ENCODE measurements at places on chromosomes 7 and 10. TPM values are rescaled to one million over a fixed set of nuclear protein-coding genes. Genes with fewer than 3 reads are reported as not detected.

Gene CTAGE6
- not detected for polyA plus RNA-seq

- no peak for DNase-seq
These were observed 1065.6 kb downstream of the KCNMA1 start for GRCh38 chr10:76572021-76572420.

DNA sequence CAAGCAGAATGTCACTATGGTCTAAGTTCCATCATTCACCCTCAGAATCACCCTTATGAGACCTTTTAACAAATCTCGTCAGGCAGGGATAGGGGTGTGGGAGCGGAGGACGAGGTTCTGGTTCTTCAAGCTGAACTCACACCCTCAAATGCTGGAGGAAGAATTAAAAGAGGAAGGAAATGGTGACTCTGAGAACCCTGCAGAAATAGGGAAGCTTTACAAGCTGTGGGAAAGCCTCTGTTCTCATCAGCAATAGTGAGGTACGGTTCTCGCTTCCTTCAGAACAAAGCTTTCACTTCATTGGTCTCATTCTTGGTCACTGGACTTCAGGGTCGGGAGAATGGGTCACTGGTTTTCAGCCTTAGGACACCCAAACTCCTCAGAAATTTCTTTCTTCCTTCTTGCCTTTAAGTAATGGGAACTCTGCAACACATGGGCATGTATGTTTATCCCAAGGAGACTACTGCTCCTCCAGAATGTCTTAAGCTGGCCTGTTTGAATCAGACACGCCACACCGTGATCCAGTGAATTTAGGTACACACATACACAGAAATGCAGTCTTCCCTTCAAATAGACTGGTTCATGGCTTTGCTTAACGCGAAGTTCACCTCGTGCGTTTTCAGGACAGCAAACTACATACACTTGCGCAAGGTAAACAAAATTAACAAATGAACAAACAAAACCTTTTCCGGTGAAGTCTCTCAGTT lies 226.0 kb downstream of the SFMBT2 start:
- DNase-seq, result no peak

DNA sequence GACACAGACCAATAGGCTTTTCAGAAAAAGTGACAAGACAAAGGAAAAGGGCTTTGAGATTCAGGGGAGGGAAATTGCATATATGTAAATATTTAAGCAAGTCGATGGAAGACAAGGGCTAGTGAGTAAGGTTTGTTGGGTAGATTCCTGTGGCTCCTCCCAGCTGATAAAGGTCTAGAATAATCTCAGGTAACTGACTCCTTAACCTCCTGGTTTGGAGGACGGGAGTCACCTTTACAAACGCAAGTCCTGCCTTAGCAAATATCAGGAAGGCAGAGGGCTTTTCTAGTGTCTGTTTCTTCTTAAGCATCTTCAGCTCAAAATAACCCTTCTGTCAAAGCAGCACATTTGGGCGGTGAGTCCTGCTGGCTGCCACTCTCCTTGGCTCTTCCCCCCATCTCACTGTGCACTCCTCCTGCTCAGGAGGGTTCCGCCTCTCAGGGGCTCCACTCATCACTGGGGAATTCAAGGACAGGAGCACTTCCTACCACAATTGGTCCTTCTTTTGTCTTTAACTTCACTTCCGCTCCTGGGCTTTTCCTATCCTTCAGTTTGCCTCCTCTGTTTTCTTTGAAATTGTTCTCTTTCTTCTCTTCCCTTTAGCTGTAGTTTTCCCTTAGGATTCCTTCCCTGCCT lies 496.3 kb upstream of the KLF6 start:
- DNase-seq, result no peak

GRCh38 chr7:14275356-14275755 lies 285.9 kb upstream of the ETV1 start:
- no peak for DNase-seq

DNA sequence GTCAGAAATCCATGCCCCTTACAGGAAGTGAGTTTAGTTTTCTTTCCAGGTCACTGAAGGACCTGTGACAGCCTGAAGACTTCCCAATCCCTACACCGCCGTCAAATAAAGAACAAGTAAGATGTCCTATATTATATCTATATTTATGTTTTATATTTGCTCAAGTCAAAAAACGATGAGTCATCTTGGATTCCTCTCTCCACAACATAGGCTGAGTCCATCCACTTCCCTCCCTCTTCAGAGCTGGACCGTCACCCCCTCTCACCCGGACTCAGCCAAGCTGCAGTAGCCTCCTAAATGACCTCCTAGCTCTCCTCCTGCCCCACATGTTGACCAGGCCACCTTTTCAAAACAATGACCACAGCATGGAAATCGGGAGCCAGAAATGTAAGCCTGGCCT lies 53.5 kb downstream of the GLI3 start:
- no peak for DNase-seq

Gene SEMA4G
- polyA plus RNA-seq, result 3.2 TPM

- no peak for DNase-seq
These were observed 339.1 kb downstream of the HGF start for GRCh38 chr7:81430761-81431160.

All from right cardiac atrium (tissue), 5 donors.